Panc1 (cell line): ENCODE measurements at places on chromosomes 4 and X.

DNA sequence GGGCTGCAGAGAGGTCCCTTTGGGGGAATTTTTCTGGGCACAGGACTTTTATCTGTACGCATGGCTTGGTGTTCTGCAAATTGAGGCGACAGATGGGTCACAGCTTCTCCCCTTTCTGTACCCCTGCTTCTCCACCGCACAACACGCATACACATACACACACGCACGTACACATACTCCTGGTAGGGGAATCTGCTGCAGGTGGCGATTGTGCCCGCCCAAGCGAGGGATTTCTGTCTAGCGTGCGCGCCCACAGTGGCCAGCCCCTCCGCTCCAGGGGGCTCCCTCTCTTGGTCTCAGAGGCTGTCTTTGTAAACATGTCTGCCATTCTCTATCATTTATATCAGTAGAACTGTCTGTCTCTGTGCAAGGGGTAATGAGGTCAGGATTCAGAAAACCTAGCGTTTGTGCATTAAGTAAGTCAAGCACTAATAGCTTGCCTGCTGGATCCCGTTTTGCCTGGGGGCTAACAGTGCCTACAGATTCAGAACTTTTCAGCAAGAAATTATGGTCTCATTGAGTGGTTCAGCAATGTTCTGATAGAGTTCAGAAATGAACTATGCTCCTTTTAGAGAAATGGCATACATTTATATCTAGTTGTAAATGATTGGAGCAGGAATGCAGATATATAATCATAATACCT lies 2.2 kb downstream of the GRID2 start:
- no peak for DNase-seq

- no peak for DNase-seq
Observed at GRCh38 chrX:44267116-44267515, 76.4 kb downstream of the EFHC2 start.

DNA sequence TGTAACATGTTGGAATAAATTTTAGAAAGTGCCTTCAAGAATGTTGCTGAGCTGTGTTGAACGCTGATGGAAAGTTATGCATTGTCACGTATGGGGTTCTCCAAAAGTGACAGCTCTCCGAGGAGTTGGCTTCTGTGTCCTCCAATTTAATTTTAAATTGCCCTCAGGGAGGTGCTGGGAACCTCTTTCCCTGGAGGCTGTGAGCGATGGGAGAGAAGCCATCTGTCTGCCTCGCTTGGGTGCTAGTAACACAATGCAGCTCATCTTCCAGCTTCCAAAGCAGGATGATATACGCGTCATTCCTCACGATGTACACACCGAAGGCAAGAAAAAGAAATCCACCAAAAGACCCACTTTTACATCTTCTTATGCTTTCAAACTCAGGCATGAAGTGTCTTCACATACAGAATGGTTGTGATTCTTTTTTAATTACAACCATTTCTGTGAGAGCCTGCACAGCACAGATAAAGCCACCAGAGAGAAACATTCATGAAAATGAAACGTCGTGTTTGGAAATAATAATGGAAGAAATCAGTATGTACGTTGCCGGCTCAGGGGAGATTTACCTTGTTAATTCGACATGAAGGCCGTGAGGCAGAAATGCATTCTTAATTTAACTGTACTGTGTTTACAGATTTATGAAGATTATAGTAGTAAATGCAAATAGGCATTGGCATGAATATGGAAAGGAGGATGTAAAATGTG lies 218.9 kb downstream of the ASMT start:
- no peak for DNase-seq

DNA sequence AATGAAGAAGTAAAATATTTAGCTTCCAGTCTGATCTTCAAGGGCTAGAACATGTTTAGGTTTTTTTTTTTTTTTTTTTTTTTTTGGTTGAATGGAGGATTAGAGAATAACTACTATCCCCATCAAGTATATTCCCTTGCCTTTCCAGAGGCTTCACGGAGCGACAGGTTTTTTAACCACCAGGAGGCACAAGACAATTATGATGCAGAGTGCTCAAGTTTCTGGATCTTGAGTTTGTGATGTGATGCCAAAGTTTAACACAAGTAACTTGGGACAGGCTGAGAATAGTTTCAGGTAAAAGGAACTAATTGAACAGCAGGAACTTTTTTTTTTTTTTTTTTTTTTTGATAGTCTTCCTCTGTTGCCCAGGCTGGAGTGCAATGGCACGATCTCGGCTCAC lies 30.3 kb downstream of the CCNI start:
- DNase-seq: no peak

GRCh38 chrX:35682476-35682875 lies 115.7 kb upstream of the MAGEB16 start:
- DNase-seq: no peak

DNA sequence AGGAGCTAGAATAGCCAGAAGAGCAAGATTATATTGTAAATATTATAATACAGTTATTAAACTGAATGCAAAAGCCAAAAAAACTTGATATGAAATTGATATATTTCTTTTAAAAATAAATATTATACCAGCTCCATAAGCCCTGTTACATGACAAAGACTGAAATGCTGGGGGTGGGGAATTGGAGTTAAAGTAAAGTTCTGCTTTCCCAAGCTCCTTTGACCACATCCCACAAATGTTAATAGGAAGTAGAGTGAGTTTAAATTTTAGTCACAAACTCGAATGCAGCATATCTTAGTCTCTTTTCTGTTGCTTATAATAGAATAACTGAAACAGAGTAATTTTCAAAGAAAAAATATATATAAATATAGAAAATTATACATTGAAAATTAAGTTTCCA lies 46.9 kb upstream of the NFKB1 start:
- no peak for DNase-seq

DNA sequence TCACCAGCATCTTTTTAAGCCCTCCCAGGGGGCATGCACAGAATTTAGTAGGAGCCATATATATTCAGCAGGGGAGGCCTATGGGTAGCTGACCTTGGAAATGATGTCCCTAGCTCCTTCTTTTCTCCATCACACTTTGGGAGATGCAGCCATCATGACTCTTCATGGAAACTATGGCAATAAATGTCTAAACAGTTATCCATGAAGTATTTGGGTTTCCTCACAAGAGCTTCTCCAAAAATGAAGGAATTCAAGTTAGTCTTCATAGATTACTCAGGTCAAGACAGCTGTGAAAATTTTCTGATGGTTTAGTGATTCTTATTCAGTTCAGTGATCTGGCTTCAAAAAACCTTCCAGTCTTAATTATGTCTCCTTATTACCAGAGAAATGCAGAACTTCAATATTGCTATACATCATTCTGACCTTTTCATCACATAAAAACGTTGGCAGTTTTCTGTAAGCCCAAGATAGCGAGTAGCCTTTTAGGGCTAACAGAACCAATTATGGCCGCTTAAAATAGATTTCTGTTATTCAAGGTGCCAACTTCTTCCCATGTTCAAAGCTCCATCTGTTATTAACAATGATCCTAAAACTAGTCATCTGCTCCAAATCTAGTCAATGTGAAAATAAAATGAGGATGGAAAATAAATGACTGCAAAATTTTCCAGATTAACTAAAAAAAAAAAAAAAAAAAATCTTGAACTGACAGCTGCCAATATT lies 52.5 kb downstream of the TMEM156 start:
- no peak for DNase-seq

- DNase-seq: no peak
Observed at GRCh38 chr4:7507381-7507780, 72.7 kb upstream of the PSAPL1 start.

DNA sequence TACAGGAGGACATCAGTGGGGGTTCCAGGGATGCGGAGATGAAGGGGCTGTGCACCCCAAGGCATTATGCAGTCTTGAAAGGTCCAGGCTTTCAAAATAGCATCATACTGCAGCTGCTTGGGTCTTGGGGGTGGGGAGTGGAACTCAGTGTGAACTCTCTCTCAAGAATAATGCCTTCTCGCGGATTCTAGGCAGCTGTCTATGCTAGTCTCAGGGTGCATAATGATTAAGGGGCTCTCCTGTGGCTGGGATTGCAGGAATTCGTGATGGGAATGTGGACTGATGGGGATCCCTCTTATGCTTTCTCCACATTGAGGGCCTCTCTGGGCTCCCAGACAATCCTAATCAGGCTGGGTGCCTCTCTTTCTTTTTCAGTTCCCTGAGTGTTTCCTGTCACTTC lies 172.2 kb upstream of the ARHGAP24 start:
- no peak for DNase-seq

- no peak for DNase-seq
Observed at GRCh38 chr4:5165420-5166369, 114.4 kb downstream of the STK32B start.

DNA sequence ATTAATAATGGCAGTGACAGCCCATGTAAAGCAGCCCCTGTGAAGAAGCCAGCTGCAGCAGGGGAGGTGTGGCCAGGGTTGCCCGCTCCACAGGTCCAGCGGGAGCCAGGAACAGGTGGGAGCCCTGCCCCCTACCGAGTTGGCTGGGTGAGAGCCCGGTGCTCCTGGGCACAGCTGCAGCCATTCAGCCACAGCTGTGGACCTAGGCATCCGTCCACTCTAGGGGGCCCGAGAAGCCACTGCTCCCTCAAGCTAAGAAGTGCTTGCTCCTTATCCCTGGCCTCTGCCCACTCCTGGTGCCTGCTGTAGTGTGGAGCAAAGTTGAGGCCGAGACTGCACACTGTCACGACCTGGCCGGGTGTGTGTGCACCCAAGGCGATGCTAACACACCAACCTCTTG lies 1469.0 kb downstream of the PCDH7 start:
- no peak for DNase-seq

GRCh38 chr4:43380093-43380492 lies 487.6 kb downstream of the GRXCR1 start:
- DNase-seq: no peak

DNA sequence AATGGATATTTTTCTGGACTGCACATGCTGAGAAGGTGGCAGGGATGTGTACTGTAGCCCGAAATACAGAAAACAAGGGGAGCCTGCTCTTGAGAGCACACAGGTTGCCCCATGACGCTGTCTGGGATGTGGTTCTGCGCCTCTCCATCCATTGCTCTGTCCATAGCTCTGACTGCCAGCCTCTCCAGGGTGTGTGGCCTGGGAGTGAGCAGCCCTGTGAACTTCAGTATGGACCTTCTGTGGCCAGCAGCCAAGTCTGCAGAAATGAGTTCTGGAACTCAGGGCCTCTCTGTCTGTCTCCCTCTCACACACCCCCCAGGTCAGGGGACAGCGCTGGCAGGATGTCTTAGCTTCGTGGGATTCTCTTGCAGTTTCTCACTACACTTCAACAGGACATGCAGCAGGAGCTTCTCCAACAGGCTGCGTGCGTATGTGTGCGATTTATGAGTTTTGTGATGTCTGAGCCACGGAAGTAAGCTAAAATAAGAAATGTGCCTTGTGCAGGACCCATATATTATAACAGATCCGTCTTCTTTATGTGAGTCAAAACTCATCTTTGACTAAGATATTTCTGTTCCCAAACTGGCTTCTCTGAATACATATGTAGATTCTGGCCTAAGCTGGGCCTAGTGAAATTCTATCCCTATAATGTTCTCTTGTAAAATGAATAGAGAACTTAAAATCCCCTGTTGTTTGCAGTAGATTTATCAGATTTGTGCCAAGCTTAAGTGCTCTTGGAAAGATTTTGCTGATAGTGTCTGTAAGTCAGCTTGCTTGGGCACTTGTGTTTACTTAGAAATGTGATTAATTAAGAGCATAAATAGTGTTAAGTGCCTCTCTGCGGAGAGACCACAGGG lies 40.0 kb downstream of the PROM1 start:
- DNase-seq: no peak

GRCh38 chrX:130196466-130196865 lies 24.7 kb downstream of the RAB33A start:
- no peak for DNase-seq

DNA sequence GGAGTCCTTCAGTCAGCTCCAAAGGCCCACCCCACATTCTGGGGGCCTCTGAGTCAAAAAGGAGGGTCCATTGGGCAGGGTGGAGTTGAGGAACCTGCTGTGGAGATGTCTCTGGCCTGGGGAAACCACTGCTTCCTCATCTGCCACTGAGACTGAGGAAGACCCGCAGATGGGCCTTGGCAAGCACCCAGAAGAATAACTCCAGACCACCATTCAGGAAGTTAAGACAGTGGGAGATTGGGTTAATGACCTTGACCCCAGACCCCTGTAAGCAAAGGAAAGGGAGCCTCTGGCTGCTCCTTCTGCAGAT lies 8.1 kb upstream of the HSD17B10 start:
- DNase-seq: no peak

DNA sequence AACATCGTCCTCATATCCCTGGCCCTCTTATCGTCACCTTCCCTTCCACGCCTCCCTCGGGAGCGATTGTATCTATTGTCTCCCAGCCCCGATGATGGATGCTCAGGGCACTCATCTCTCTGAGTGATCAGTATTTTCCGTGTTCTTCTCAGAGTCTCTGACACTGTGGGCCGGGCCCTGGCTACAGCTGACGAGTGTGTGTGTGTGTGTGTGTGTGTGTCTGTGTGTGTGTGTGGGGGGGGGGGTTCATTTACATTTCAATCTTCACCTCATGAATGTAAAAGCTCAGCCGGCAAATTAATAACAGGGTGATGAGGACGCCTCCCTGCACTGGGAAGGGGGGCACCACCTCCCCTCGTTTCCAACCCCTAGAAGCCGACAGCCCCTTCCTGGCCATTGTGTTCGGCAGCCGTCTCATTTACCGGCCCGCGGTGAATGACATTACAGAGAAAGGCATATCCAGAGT lies 159.5 kb downstream of the SHOX start:
- DNase-seq: no peak

- no peak for DNase-seq
Observed at GRCh38 chr4:173125216-173125812, 43.3 kb upstream of the GALNT7 start.

- no peak for DNase-seq
Observed at GRCh38 chrX:35150052-35150451, 207.5 kb downstream of the FAM47B start.

DNA sequence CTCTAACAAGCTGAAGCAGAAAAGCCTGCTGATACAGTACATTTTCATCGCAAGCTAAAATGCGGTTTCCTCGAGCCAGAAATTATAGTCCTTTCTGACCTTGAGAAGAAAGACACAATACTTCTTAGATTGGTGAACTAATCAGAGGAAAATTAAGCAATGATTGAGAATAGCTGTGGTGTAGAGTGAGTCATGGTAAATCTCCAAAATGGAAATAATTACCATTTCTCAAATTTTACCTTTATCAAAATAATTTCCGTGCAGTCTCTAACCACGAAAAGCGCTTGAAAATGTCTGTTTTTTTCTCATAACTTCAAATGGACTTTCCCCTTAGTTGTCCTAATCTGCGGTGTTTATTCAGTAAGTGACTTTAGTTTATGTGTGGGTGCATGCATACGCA lies 190.2 kb downstream of the CPE start:
- no peak for DNase-seq

GRCh38 chrX:111041018-111041462 lies 55.0 kb upstream of the PAK3 start:
- DNase-seq: no peak

- no peak for DNase-seq
Observed at GRCh38 chr4:79207281-79207680, 118.6 kb downstream of the NAA11 start.

- DNase-seq: no peak
Observed at GRCh38 chr4:106659371-106659770, 290.8 kb upstream of the GIMD1 start.
